ENCODE measurements at places on chromosomes 6 and 20. TPM values are rescaled to one million over a fixed set of nuclear protein-coding genes. Genes with fewer than 3 reads are reported as not detected.

GRIK2 gene
- 8.9 TPM for total RNA-seq

PGC gene
- total RNA-seq, result not detected

ISM1 gene
- total RNA-seq, result not detected

ACTR5 gene
- total RNA-seq, result 2.9 TPM

CLPSL1 gene
- not detected for total RNA-seq

C6orf15 gene
- total RNA-seq, result not detected

VGLL2 gene
- not detected for total RNA-seq

CUTA gene
- 522 TPM for total RNA-seq

MEP1A gene
- total RNA-seq, result not detected

IL17F gene
- not detected for total RNA-seq

ULBP1 gene
- total RNA-seq, result 1.7 TPM

RIPOR2 gene
- 1.4 TPM for total RNA-seq

COL21A1 gene
- total RNA-seq, result 29.5 TPM

SPEF1 gene
- 0.09 TPM for total RNA-seq

HLA-DRB1 gene
- 0.09 TPM for total RNA-seq

RAB32 gene
- total RNA-seq, result 20.8 TPM

NT5E gene
- 67.2 TPM for total RNA-seq

RSPH3 gene
- total RNA-seq, result 6.4 TPM

TRAPPC3L gene
- total RNA-seq, result not detected

OR12D3 gene
- total RNA-seq, result not detected

Data from fibroblast of the aortic adventitia (primary cell).